ENCODE measurements at places on chromosomes 6 and 20. TPM values are rescaled to one million over a fixed set of nuclear protein-coding genes. Genes with fewer than 3 reads are reported as not detected.

Gene NDUFAF5
- 33.8 TPM for total RNA-seq

Gene PKIB
- total RNA-seq: not detected

Gene SLC32A1
- total RNA-seq: not detected

Gene TFAP2D
- not detected for total RNA-seq

Gene UBE3D
- 8.0 TPM for total RNA-seq

Gene BCAS4
- total RNA-seq: 23.7 TPM

Gene COL11A2
- total RNA-seq: 1.1 TPM

Gene POU5F1
- 0.15 TPM for total RNA-seq

Gene BLTP3A
- 19.9 TPM for total RNA-seq
